ENCODE measurements at places on chromosomes 1 and 21. TPM values are rescaled to one million over a fixed set of nuclear protein-coding genes. Genes with fewer than 3 reads are reported as not detected.
A peak's percentile ranks its signal among the peaks of the same experiment; 100 is the strongest.

Gene PLEKHA6
- total RNA-seq = not detected

- H3K27me3 ChIP-seq = peaks cover 2% of the 10 kb centered on the region
- H3K4me1 ChIP-seq = no peaks in the 10 kb centered on the region
- DNase-seq = no peak
- peaks cover 4% of the 10 kb centered on the region for H3K36me3 ChIP-seq
- no peak overlapping the region for H3K4me3 ChIP-seq
Measured at GRCh38 chr21:35254006-35254764, 205.1 kb upstream of the RUNX1 start.

DNA sequence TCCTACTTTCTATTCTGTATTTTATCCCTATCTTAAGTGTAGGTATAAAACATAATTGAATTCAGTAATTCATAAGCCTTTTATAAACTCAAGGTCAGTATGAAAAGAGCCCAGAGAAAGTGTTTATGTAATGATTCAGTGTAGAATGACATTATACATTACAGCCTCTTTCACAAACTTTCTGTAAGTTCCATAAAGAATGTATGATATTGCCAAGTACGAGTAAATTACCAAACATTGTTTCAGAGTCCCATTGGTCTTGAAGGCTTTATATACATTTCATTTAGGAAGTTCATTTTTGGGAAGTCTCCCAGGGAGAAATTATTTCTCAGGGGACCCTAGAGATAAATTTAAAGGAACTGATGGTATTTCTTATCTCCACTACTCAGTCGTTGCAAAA lies 37.8 kb upstream of the VAMP3 start:
- peaks cover 3% of the 10 kb centered on the region for H3K27me3 ChIP-seq
- no peak overlapping the region for H3K27ac ChIP-seq
- no peak for DNase-seq
- H3K36me3 ChIP-seq = no peaks in the 10 kb centered on the region
- H3K4me3 ChIP-seq = no peak overlapping the region

Gene OR14K1
- total RNA-seq = not detected

Gene CLIC6
- total RNA-seq = not detected

GRCh38 chr1:42003433-42003832 lies 84.7 kb upstream of the HIVEP3 start:
- H3K4me1 ChIP-seq = peaks cover 1% of the 10 kb centered on the region
- no peaks in the 10 kb centered on the region for H3K27me3 ChIP-seq
- H3K27ac ChIP-seq = no peak overlapping the region
- DNase-seq = no peak
- H3K4me3 ChIP-seq = no peak overlapping the region

DNA sequence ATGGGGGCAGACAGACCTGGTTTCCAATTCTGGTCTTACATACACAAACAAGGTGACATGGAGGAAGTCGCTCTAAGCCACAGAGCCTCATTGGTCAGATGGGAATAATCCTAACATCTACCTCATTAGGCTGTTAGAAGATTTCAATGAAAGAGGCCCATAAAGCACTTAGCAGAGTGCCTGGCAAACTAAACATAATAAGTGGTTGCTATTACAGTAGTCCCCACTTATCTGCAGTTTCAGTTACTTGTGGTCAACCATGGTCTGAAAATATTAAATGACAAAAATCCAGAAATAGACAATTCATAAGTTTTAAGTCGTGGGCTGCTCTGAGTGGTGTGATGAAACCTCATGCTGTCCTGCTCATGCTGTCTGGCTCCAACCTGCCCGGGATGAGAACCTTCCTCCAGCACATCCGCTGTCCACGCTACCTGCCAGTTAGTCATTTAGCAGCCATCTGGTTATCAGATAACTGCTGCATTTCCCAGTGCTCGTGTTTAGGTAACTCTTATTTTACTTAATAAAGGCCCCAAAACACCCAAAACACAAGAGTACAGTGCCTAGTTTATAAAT lies 112.3 kb downstream of the DDX20 start:
- H3K27ac ChIP-seq = no peak overlapping the region
- peaks cover 13% of the 10 kb centered on the region for H3K27me3 ChIP-seq
- DNase-seq = no peak

Gene SEC16B
- total RNA-seq = not detected

Gene NOL9
- 44.5 TPM for total RNA-seq

DNA sequence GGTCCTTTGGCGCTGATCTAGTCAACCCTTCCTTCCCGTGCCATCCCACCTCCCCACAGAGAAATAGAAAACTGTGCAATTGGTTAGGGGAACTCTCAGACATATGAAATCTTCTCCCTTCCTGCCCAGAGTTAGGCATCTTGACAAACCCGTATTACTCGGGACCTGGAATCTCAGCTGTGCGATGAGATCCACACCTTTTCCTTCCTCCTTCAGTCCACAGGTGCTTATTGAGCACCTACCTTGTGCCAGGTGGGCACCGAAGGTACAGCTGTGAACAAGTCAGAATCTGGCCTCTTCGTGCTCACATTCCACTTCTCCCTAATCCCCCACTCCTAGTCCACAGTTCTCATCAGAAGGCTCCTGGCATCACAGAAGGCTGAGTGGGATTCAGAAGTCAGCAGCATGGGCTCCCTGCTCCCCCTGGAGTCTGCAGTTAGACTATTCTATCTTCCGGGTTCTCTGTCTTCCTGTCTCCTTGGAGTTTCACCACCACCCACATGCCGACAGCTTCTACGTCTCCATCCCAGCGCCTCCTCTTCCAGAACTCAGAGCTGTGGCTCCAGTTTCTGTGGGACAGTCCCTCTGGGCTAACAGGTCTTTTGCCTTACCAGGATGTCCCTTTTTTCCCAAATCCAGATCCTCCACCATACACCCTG lies 23.0 kb downstream of the KNCN start:
- no peaks in the 10 kb centered on the region for H3K36me3 ChIP-seq
- DNase-seq = no peak
- H3K27me3 ChIP-seq = peaks cover 26% of the 10 kb centered on the region
- H3K4me1 ChIP-seq = peaks cover 18% of the 10 kb centered on the region
- no peak overlapping the region for H3K4me3 ChIP-seq

Gene ANXA9
- 0.10 TPM for total RNA-seq

- no peaks in the 10 kb centered on the region for H3K36me3 ChIP-seq
- H3K4me3 ChIP-seq = no peak overlapping the region
- H3K4me1 ChIP-seq = peaks cover 68% of the 10 kb centered on the region
- H3K27me3 ChIP-seq = peaks cover 4% of the 10 kb centered on the region
- H3K27ac ChIP-seq = no peak overlapping the region
Measured at GRCh38 chr1:156122519-156123355, 8.2 kb downstream of the LMNA start.

GRCh38 chr1:189656628-189657530 lies 820.8 kb downstream of the BRINP3 start:
- no peaks in the 10 kb centered on the region for H3K4me1 ChIP-seq
- no peaks in the 10 kb centered on the region for H3K36me3 ChIP-seq
- no peak overlapping the region for H3K4me3 ChIP-seq
- H3K27ac ChIP-seq = no peak overlapping the region
- no peaks in the 10 kb centered on the region for H3K27me3 ChIP-seq

DNA sequence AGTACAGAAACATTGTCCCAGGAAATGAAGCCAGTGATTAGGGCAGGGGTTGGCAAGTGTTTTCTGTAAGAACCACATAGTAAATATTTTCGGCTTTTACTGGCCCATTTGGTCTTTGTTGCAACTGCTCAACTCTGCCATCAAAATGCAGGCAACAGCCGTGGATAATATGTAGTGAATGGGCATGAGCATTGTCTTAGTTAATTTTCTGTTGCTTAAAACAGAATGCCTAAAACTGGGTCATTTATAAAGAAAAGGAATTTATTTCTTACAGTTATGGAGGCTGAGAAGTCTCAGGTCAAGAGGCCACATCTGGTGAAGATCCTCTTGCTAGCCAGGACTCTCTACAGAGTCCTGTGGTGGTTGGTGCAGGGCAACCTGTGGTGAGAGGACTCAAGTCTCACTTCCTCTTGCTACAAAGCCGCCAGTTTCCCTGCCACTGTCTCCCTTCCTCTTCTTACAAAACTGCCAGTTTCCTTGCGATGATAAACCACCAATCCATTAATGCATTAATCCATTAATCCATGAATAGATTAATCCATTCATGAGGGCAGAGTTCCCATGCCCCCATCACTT lies 166.4 kb downstream of the PSMG1 start:
- H3K36me3 ChIP-seq = no peaks in the 10 kb centered on the region
- peaks cover 3% of the 10 kb centered on the region for H3K27me3 ChIP-seq

- H3K4me1 ChIP-seq = no peaks in the 10 kb centered on the region
- no peaks in the 10 kb centered on the region for H3K36me3 ChIP-seq
- DNase-seq = no peak
Measured at GRCh38 chr1:82395440-82395839, 594.7 kb downstream of the ADGRL2 start.

GRCh38 chr1:181131255-181131941 lies 42.9 kb downstream of the IER5 start:
- peaks cover 2% of the 10 kb centered on the region for H3K36me3 ChIP-seq
- H3K27ac ChIP-seq = no peak overlapping the region
- no peak for DNase-seq
- no peaks in the 10 kb centered on the region for H3K27me3 ChIP-seq
- H3K4me1 ChIP-seq = peaks cover 60% of the 10 kb centered on the region

Gene LYST
- total RNA-seq = 24.7 TPM

GRCh38 chr1:162059721-162060120 lies 9.8 kb upstream of the NOS1AP start:
- peaks cover 16% of the 10 kb centered on the region for H3K27me3 ChIP-seq
- no peak overlapping the region for H3K27ac ChIP-seq
- no peak for DNase-seq
- no peaks in the 10 kb centered on the region for H3K36me3 ChIP-seq

Gene OR10Z1
- not detected for total RNA-seq

- H3K36me3 ChIP-seq = peaks cover 57% of the 10 kb centered on the region
- H3K4me3 ChIP-seq = no peak overlapping the region
- H3K27me3 ChIP-seq = no peaks in the 10 kb centered on the region
- no peak overlapping the region for H3K27ac ChIP-seq
- no peak for DNase-seq
- H3K4me1 ChIP-seq = no peaks in the 10 kb centered on the region
Measured at GRCh38 chr1:28560886-28561285, 8.0 kb downstream of the TRNAU1AP start.

- peak; percentile 75 for DNase-seq
- H3K4me3 ChIP-seq = peak within 1 kb of the TSS; percentile 94
- peak within 1 kb of the TSS; percentile 98 for H3K27ac ChIP-seq
- peaks cover 41% of the 10 kb centered on the region for H3K4me1 ChIP-seq
- H3K27me3 ChIP-seq = no peaks in the 10 kb centered on the region
Measured at GRCh38 chr1:110872745-110873720, at the start of gene CD53. Gene CD53, plus strand, starts transcription at chr1:110873148. Its CDS starts 18,261 bp downstream, at chr1:110891409.

- H3K27me3 ChIP-seq = peaks cover 76% of the 10 kb centered on the region
- H3K36me3 ChIP-seq = peaks cover 2% of the 10 kb centered on the region
- no peak overlapping the region for H3K27ac ChIP-seq
- H3K4me3 ChIP-seq = peak overlapping the region; percentile 25
Measured at GRCh38 chr1:200042119-200042551, 14.6 kb downstream of the NR5A2 start.

Gene KCNAB2
- total RNA-seq = 258 TPM

Gene KCNJ6
- total RNA-seq = not detected

GRCh38 chr21:22516230-22516629 lies 1518.0 kb downstream of the NCAM2 start:
- no peak overlapping the region for H3K4me3 ChIP-seq
- no peak overlapping the region for H3K27ac ChIP-seq
- H3K4me1 ChIP-seq = no peaks in the 10 kb centered on the region
- no peaks in the 10 kb centered on the region for H3K27me3 ChIP-seq
- no peak for DNase-seq

Gene NUAK2
- 12.7 TPM for total RNA-seq

- H3K4me1 ChIP-seq = peaks cover 72% of the 10 kb centered on the region
- H3K36me3 ChIP-seq = peaks cover 2% of the 10 kb centered on the region
- no peak for DNase-seq
- H3K4me3 ChIP-seq = peak overlapping the region; percentile 44
Measured at GRCh38 chr1:181135437-181135731, 46.9 kb downstream of the IER5 start.

GRCh38 chr1:33468531-33468930 lies 3.9 kb upstream of the ZSCAN20 start:
- no peak for DNase-seq
- peaks cover 2% of the 10 kb centered on the region for H3K27me3 ChIP-seq
- H3K4me1 ChIP-seq = peaks cover 30% of the 10 kb centered on the region
- no peaks in the 10 kb centered on the region for H3K36me3 ChIP-seq
- no peak overlapping the region for H3K4me3 ChIP-seq

Gene AADACL3
- not detected for total RNA-seq

DNA sequence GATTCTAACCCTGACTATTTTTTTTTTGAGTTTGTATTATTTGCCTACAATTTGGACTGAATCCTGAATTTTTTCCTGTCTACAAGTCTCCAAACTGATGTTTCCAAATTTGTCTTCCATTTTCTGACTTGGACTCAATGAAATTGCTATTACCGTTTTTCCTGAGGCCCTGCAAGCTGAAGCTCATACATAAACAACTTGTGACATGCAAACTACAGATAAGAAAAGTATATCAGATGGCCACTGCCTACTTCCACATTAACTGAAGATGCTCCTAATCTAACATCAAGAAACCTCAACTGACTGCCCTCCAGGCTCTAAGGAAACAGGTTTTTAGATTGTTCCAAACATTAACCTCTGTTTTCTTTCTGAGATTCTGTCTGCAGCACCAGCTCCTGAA lies 51.1 kb upstream of the KLHDC7A start:
- H3K27me3 ChIP-seq = peaks cover 1% of the 10 kb centered on the region
- H3K4me1 ChIP-seq = no peaks in the 10 kb centered on the region
- no peaks in the 10 kb centered on the region for H3K36me3 ChIP-seq
- no peak overlapping the region for H3K27ac ChIP-seq
- DNase-seq = no peak
- H3K4me3 ChIP-seq = no peak overlapping the region

- no peak for DNase-seq
- no peaks in the 10 kb centered on the region for H3K36me3 ChIP-seq
- no peak overlapping the region for H3K4me3 ChIP-seq
- H3K4me1 ChIP-seq = no peaks in the 10 kb centered on the region
- H3K27me3 ChIP-seq = no peaks in the 10 kb centered on the region
Measured at GRCh38 chr1:30323841-30324240, 399.5 kb downstream of the MATN1 start.

Gene DNAJC6
- total RNA-seq = 1.9 TPM

Gene NMNAT2
- not detected for total RNA-seq

Gene FYB2
- not detected for total RNA-seq

- no peak overlapping the region for H3K4me3 ChIP-seq
- H3K36me3 ChIP-seq = no peaks in the 10 kb centered on the region
Measured at GRCh38 chr21:27648560-27648959, 681.7 kb upstream of the ADAMTS5 start.

Gene CELSR2
- 5.2 TPM for total RNA-seq

DNA sequence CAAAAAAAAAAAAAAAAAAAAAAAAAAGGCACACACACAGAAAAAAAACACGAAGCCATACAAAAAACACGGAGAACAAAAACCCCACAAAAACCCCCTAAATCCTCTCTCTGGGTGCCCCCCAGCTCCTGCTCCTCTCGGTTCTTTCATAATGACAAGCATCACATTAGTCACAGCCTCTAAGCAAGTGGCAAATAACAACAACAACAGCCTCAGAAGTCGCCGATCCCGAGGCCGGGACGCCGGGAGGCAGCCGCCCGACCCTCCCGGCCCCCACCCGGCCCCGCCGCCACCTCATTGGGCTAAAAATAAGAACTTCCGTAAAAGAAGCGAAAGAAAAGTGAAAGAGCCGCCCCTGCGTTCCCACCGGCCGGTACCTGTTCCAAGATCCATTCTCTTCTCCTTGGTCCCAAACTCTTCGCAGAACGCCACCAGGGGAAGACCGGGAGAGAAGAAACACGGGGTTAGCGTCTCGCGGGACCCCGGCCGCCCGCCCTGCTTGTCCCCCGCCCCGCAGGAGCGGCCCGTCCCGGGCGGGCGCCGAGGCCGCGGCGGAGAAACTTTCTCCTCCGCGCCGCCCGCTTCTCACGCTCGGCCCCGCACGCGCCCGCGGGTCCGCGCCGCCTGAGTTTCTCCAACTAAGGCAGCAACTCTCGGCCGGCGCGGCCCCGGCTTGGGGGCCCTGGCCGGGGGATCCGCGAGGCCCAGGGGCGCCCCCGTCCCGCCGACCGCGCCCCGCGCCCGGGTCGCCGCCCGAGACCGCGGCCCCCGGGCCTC lies 102.8 kb downstream of the CASZ1 start:
- H3K27ac ChIP-seq = peak overlapping the region; percentile 93
- peak; percentile 43 for DNase-seq
- H3K4me3 ChIP-seq = peak overlapping the region; percentile 86
- peaks cover 25% of the 10 kb centered on the region for H3K4me1 ChIP-seq

All from activated CD4-positive, alpha-beta T cell treated with anti-CD3 and anti-CD28 coated beads, Interleukin-2, amount 10 ng/mL, durations not matched to agents 7 days and 5 days (primary cell).